Stimulated activated CD4-positive, alpha-beta T cell treated with anti-CD3 and anti-CD28 coated beads, Interleukin-1b, Interleukin-23, amount 100 ng/mL, for 1 hour (primary cell): ENCODE measurements at places on chromosomes 7 and 10.

DNA sequence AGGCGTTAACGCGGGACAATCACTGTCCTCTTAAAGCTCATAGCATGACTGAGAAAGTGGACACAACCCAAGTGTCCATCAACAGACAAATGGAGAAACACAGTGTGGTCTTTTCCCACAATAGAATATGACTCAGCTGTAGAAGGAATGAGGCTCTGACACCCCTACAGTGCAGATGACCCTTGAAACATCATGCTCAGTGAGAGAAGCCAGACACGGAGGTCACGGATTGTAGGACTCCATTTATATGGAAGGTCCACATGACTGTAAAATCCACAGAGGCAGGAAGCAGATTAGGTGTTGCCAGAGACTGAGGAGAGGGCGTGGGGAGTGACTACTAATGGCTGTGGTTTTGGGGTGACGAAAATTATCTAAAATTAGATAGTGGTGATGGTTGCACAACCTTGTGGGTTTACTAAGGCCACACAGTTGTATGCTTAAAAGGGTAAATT is 6.1 kb upstream of the NCAPG2 start:
- no peak for DNase-seq

DNA sequence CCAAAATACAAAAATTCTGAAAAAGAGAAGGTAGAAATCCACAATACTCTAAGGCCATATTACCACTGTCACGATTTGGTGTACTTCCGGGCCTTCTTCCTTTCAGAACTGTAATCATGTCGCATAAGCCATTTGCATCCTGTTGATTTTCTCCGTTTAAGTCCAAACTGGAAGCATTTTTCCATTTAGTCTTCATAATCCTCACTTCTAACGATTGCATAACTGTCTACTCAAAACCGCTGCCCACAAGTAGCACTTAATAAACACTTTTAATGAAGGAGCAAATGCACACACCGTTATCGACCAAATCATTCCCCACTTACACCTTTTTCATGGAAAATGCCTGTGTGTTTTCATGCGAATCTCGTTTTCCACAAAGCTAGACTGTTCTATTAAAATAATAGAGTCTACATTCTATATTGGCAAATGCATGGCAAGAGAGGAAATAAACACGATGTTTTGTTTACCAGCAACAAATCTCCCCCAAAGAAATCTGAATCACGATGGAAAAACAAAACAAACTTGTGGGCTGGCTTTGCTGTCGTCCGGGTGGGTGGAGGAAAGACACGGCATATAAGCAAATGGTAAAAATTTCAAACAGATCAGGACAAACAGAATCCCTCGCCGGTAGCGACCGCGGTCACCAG is 1.0 kb downstream of the ATE1 start:
- DNase-seq: no peak

DNA sequence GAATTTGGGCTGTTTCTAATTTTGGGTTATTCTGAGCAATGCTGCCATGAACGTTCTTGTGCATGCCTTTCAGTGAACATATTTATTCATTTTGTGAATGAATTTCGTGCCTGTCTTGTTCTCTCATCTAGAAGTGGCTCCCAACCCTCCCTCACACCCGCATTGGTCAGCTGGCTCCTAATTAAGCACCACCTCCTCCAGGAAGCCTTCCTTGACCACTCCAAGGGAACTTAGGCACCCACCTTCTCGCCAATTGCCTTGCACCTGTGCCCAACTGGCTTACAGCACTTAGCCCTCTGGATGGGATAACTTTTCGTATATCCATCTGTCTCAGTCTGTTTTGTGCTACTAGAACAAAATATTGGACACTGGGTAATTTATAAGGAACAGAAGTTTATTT is 107.1 kb downstream of the MYL10 start:
- DNase-seq: no peak

- DNase-seq: no peak
Observed at GRCh38 chr7:4819560-4820404, 42.0 kb downstream of the PAPOLB start.

- DNase-seq: no peak
Observed at GRCh38 chr10:63083904-63084689, 49.0 kb upstream of the NRBF2 start.

GRCh38 chr10:69750011-69750373 is 51.7 kb upstream of the COL13A1 start:
- no peak for DNase-seq
